ENCODE measurements at places on chromosomes 1 and 21.

GRCh38 chr1:233237647-233238046, 57.9 kb downstream of the PCNX2 start:
- no peak for DNase-seq

- DNase-seq = no peak
Observed at GRCh38 chr1:22572818-22573217, 9.5 kb downstream of the EPHA8 start.

GRCh38 chr1:91712981-91713841, 172.7 kb downstream of the TGFBR3 start:
- DNase-seq = peak; percentile 9

GRCh38 chr21:32768530-32768929, 3.0 kb downstream of the PAXBP1 start:
- DNase-seq = no peak

DNA sequence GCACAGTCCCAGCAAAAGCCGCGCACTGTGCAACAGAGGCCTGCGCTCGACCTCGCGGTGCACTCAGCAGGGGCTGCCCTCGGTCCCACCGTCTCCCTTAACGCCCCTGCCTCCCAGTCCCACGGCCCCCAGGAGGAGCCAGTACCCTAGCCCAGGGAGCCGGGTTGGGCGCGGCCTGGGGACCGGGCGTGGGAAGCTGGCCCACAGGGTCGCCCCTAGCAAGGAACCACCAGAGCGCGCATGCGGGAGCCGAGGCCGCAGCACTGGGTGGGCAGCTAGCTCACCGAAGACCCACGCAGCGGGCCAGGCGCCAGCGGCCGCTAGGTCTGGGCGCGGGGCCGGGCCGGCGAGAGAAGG, 21.6 kb upstream of the ZNF678 start:
- DNase-seq = no peak

GRCh38 chr1:96309783-96310182, 411.8 kb upstream of the PTBP2 start:
- DNase-seq = no peak

DNA sequence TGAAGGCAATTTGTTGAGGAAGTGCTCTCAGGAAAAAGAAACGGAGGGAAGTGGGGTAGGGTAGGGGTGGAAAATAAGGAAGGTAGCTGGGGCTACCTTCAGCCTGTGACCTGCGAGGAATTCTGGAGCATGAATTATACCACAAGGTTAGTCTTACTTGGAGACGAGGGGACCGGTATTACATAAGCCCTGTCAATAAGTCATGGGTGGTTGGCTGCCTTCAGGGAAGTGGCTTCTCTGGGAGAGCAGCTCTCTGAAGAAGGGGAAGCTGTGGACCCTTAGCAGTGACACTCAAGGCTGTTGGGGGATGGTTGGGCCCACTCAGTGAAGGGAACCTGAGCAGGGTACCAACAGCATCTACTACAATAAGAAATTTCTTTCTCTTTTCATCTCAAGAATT, 111.3 kb downstream of the TNFSF18 start:
- DNase-seq = no peak

GRCh38 chr1:58789322-58789856, 5.5 kb upstream of the JUN start:
- no peak for DNase-seq

- no peak for DNase-seq
Observed at GRCh38 chr1:63909526-63909925, 135.7 kb downstream of the ROR1 start.

- DNase-seq = no peak
Observed at GRCh38 chr1:160346958-160347357, 3.8 kb downstream of the NCSTN start.

- no peak for DNase-seq
Observed at GRCh38 chr1:84174051-84174556, 30.0 kb downstream of the PRKACB start.
